ENCODE measurements at places on chromosomes 4 and X. TPM values are rescaled to one million over a fixed set of nuclear protein-coding genes. Genes with fewer than 3 reads are reported as not detected.

BEX2 gene
- 3.5 TPM for total RNA-seq

GPR119 gene
- not detected for total RNA-seq

GSTCD gene
- 14.1 TPM for total RNA-seq

OTUD5 gene
- 65.2 TPM for total RNA-seq

TMEM144 gene
- total RNA-seq: not detected

DMRTC1 gene
- not detected for total RNA-seq

ITGB1BP2 gene
- 5.6 TPM for total RNA-seq

AKAP4 gene
- total RNA-seq: not detected

GPC3 gene
- not detected for total RNA-seq

ARHGAP4 gene
- total RNA-seq: 188 TPM

SSX2 gene
- total RNA-seq: not detected

NCAPG gene
- 102 TPM for total RNA-seq

PLXNB3 gene
- total RNA-seq: 0.42 TPM

RHOXF2 gene
- total RNA-seq: not detected

PABPC4L gene
- not detected for total RNA-seq

BCAP31 gene
- total RNA-seq: 148 TPM

CT45A10 gene
- total RNA-seq: not detected

DUX4 gene
- not detected for total RNA-seq

HEPH gene
- not detected for total RNA-seq

LRIT3 gene
- total RNA-seq: 0.23 TPM
